Metanephros (tissue), 2 donors: ENCODE measurements at places on chromosomes 1 and 21. TPM values are rescaled to one million over a fixed set of nuclear protein-coding genes. Genes with fewer than 3 reads are reported as not detected.

KCNK1 gene
- total RNA-seq: 7.9 TPM

TAS1R1 gene
- 0.53 TPM for total RNA-seq

FCRL3 gene
- 0.06 TPM for total RNA-seq

MKNK1 gene
- total RNA-seq: 30.4 TPM

IFNLR1 gene
- total RNA-seq: 3.6 TPM

KRTAP13-2 gene
- not detected for total RNA-seq

SPOCD1 gene
- total RNA-seq: 0.76 TPM

GPA33 gene
- 0.12 TPM for total RNA-seq

RASSF5 gene
- total RNA-seq: 10.7 TPM

COL8A2 gene
- 3.7 TPM for total RNA-seq

ZFP69B gene
- total RNA-seq: 2.9 TPM

FCRL1 gene
- 2.2 TPM for total RNA-seq

LMOD1 gene
- 12.6 TPM for total RNA-seq

CTTNBP2NL gene
- 17.0 TPM for total RNA-seq

AGBL4 gene
- total RNA-seq: 3.3 TPM

SHISA4 gene
- 28.4 TPM for total RNA-seq

NUP133 gene
- 41.0 TPM for total RNA-seq

GUCA2B gene
- total RNA-seq: not detected

ECM1 gene
- total RNA-seq: 5.4 TPM

GMEB1 gene
- 8.6 TPM for total RNA-seq

SH2D1B gene
- total RNA-seq: 0.35 TPM

MPL gene
- total RNA-seq: 0.58 TPM

XCL2 gene
- total RNA-seq: not detected

RIMS3 gene
- 0.99 TPM for total RNA-seq

PROK1 gene
- total RNA-seq: not detected

CRYZ gene
- total RNA-seq: 78.2 TPM

CD164L2 gene
- total RNA-seq: 0.35 TPM

SPRR1B gene
- not detected for total RNA-seq

SYCP1 gene
- total RNA-seq: not detected

F13B gene
- total RNA-seq: not detected

ARTN gene
- total RNA-seq: 2.7 TPM

CFHR3 gene
- total RNA-seq: 0.23 TPM

CGN gene
- total RNA-seq: 20.6 TPM

KDF1 gene
- total RNA-seq: 8.9 TPM

SELP gene
- 6.8 TPM for total RNA-seq

TEKT2 gene
- total RNA-seq: 5.0 TPM

DEPDC1 gene
- total RNA-seq: 6.7 TPM

PEAR1 gene
- 33.2 TPM for total RNA-seq

SSBP3 gene
- 61.7 TPM for total RNA-seq

ANKRD45 gene
- 3.5 TPM for total RNA-seq

DMRTA2 gene
- not detected for total RNA-seq

OXCT2 gene
- 1.3 TPM for total RNA-seq

RGS8 gene
- total RNA-seq: not detected

SLC16A4 gene
- total RNA-seq: 40.9 TPM

SZRD1 gene
- 42.3 TPM for total RNA-seq

PCSK9 gene
- total RNA-seq: 2.2 TPM

CHIA gene
- total RNA-seq: not detected

ZNF648 gene
- 0.76 TPM for total RNA-seq

CFHR1 gene
- total RNA-seq: not detected

PKP1 gene
- total RNA-seq: 0.64 TPM

LMX1A gene
- 0.12 TPM for total RNA-seq

IL20 gene
- total RNA-seq: not detected

AGMAT gene
- total RNA-seq: 20.6 TPM

MROH9 gene
- not detected for total RNA-seq

NUAK2 gene
- total RNA-seq: 26.0 TPM
